ENCODE measurements at places on chromosomes 7 and 10.

DNA sequence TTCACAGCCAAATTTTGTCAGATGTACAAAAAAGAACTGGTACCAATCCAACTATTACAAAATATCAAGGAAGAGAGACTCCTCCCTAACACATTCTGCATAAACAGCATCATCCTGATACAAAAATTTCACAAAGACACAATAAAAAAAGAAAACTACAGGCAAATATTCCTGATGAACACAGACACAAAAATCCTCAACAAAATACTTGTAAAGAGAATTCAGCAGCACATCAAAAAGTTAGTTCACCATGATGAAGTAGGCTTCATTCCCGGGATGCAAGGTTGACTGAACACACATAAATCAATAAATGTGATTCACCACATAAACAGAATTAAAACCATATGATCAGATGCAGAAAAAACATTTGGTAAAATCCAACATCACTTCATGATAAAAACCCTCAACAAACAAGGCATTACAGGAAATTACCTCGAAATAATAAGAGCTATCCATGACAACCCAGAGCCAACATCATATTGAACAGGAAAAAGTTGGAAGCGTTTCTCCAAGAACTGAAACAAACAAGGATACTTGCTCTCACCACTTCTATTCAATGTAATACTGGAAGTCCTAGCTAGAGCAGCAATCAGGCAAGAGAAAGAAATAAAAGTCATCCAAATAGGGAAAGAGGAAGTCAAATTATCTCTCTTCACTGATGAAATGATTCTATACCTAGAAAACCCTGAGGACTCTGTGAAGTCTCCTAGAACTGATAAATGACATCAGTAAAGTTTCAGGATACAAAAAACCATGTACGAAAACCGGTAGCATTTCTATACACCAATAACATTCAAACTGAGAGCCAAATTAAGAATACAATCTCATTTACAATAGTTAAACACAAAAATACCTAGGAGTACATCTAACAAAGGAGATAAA is 223.1 kb downstream of the REEP3 start:
- DNase-seq, result no peak

DNA sequence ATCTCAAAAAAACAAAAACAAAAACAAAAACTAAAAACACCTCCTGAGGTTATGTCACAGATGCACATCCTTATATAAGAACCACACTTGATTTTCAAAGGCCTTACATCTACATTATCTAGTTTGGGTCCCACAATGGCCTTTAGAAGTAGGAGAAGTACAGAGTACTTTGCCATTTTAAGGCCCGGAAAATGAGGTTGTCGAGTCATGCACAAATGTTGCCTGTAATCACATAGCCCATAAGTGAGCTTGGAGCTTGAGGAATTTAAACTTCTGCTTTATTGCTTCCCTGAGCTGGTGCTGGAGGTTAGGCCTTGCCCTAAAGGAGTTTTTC is 9.7 kb upstream of the MKRN1 start:
- no peak for DNase-seq

DNA sequence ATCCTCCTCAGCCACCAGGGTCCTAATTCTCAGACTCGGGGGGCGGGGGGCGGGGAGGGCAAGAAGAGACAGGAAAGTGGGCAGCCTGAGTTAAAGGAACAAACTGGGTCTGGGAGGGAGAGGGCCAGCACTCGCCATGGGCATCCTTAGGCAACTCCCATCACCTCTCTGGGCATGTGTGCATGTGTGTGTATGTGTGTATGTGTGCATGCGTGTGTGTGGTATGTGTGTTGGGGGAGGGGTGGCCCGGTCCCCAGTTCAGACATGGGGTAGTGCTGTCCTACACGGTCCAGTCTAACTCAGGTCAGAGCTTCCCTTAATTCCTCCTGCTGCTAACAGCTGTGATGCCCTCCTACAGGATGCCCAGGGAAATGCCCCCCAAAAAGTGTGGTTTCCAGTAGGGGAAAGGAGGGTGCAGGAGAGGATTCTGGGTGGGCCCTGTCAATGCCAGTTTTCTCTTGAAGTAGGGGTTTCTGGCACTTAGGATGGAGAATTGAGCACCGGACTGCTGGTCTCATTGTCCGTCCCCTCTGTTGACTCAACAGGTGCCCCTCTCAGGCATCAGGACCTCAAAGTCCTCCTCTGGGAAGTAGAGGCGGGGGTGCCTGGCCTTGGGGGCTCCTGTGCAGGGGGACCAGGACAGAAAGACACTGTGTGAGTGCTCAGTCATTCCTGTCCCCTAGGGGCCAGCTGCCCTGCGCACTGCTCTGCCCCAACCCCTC is 15.1 kb upstream of the ZMIZ1 start:
- no peak for DNase-seq

DNA sequence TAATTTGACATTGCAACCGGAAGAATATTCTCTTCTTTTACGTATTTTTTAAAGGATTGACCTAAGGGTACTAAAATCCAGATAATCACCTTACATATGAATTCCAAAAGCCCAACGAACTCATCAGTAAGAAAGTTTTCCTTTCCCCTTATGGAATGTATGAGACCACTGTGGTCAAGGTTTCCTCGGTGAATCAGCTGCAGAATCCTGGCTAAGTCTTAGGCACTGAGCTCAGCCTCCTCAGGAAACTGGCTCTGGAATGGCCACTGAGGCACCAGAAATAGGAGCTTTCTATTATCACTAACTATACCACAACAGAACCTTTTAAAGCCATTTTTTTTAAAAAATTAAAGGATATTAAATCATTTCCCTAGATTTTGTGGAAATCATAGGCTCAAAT is 21.0 kb downstream of the SVIL start:
- DNase-seq, result no peak

DNA sequence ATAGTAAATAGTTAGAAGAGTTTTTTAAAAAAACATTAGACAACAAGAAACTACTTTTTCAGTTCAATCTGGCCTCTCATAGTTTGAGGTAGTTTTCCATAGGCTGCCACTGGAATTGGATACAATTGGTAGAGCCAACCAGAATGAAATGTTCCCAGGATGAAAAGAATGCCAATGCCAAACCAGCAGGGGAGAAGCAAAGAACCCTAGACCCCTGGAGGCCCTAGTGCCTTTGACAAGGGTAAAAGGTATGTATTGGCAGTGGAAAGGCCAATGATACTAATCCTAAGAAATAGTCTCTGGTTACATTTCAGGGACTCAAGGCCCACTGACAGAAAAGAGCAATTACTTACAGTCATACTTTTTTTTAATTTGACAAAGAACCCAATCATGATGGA is 77.4 kb upstream of the SEM1 start:
- no peak for DNase-seq

- DNase-seq, result no peak
Observed at GRCh38 chr7:27966219-27966780, 214.3 kb downstream of the JAZF1 start.

- no peak for DNase-seq
Observed at GRCh38 chr10:78772486-78772885, 296.3 kb upstream of the ZMIZ1 start.

All from NCI-H226 (cell line).